Suprapubic skin (tissue), 4 donors: ENCODE measurements at places on chromosomes 5 and 9. TPM values are rescaled to one million over a fixed set of nuclear protein-coding genes. Genes with fewer than 3 reads are reported as not detected.

DNA sequence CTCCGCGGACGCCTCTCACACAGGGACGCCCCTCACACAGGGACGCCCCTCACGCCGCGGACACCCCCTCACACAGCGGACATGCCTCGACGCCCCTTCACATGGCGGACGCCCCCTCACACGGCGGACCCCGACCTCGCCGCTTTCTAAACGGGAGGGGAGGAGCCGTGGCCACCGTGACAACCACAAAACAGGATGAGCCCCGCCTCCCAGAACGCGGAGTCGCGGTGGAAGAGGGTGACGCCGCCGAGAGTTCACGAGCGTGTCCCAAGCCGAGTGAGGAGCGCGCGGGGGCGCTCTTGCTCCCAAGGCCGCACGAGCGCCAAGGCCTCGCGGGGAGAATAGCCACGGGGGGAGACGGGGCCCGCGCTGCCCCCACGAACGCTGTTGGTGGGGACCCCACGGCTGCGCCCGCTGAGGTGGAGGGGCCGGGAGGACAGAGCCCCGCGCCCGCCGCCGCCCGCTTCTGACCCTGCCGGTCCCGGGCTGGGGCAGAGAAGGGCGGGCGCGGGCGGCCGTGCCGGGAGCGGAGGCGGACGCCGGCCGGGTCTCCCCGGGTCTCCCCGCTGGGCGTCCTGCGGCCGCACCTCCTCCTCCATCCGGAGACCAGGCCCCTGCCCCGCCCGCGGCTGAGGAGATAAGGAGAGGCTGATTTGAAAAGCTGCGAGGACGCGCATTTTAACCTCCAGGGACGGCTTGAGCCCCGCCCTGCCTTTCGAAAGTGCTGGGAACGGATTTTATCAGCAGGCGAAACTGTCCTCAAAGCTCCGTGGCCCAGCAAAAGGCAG lies 3.9 kb upstream of the NKD2 start:
- peak; percentile 90 for DNase-seq

DNA sequence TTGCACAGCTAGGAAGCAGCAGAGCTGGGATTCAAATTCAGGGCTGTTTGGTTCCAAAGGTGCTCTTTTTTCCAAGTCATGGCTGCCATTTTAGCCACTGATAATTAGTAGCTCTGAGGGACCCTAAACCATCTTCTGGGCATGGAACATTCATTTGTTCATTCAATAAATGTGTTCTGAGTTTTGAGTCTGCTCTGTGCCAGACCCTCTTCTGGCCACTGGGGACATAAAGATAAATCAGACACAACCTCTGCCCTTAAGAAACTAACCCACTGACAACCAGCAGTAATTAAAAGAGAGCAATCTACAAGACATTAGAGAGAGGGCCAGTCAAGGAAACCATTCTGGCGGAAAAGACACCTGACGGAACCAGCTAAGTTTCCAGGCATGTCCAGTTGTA lies 2.0 kb upstream of the CPEB4 start:
- DNase-seq = no peak

- DNase-seq = no peak
Measured at GRCh38 chr9:13845460-13845859, 468.5 kb downstream of the NFIB start.

GRCh38 chr5:146341854-146342253 lies 3.2 kb downstream of the POU4F3 start:
- no peak for DNase-seq

- peak; percentile 69 for DNase-seq
Measured at GRCh38 chr9:97501177-97501971, at the start of gene TMOD1. Gene TMOD1, plus strand, starts transcription at chr9:97501666. Its CDS starts 22,523 bp downstream, at chr9:97524189.

DNA sequence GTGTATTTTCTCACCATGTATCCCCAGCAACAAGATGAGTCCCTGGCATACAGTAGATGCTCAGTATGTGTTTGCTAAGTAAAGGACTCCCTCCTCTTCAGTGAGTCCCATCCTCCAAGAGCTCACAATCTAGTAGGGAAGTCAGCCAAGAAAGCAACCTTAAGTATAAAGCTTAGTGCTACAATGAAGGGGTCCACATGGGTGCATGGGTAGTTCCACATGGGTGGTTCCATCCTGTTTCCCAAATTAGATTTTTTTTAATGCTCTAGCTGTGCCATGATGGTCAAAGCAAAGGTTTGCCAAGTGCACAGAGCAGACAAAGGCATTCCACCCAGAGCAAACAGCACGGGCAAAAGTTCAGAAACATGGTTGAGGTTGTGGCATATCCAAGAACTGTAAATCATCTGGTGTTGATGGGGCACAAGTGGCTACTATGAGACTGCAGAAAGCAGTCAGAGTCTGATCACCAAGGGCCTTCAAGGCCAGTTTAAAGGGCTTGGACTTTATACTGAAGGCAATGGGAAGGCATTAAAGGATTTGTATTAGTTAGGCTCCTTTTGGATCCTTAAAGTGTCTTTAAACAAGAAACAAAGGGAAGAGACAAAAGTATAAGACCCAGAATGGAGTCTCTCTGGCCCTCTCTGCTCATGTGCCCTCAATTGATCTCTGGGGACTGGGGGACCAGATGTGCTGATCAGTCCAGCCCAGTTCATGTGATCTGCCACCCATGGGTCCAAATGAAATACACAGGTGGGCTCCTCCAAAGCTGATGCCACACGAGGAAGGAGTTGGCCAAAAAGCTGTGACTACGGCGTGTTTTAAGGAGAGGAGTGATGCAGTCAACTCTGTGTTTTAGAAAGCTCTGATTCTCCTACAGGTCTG lies 9.0 kb upstream of the CPLX2 start:
- DNase-seq = no peak

GRCh38 chr5:38039091-38039490 lies 199.2 kb upstream of the GDNF start:
- DNase-seq = no peak

DNA sequence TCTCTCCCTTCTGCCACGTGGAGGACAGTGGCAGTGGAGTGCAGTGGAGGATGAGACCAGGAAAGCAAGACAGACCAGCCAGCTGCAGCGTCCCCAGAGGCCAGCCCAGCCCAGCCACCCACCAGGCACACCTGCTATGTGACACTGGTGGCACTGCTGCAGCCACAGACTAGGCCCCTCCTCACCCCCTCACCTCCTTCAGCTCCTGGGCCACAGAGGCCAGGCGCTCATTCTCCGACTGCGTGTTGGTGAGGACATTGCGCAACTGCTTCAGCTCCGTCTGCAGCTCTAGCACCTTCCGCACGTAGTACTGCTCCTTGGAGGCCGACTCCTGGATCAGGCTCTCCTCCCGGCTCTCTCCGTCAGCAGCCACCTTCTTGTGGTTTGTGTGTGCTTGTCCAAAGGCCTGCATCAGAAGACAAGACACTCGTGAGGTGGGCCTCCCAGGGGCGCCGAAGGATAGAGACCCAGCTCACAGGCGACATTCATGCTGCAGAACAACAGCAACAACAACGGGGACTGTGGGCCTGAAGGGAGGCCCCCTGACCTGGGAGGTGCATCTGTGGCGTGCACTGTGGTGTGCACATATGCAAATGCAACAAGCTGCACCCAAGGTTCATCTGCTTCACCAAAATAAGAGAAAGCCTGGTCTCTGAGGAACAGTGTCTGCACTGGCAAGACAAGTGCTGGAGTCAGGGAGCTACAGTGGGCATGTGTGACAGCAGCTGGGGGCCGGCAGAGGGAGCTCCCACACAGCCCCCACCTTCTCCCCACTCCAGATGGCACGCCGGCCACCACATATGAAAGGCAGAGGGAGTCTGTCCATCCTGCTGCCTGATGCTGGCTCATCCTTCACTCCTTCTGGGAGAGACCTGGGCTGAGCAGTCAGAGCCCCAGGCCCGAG lies 35.5 kb downstream of the BICD2 start:
- no peak for DNase-seq

DNA sequence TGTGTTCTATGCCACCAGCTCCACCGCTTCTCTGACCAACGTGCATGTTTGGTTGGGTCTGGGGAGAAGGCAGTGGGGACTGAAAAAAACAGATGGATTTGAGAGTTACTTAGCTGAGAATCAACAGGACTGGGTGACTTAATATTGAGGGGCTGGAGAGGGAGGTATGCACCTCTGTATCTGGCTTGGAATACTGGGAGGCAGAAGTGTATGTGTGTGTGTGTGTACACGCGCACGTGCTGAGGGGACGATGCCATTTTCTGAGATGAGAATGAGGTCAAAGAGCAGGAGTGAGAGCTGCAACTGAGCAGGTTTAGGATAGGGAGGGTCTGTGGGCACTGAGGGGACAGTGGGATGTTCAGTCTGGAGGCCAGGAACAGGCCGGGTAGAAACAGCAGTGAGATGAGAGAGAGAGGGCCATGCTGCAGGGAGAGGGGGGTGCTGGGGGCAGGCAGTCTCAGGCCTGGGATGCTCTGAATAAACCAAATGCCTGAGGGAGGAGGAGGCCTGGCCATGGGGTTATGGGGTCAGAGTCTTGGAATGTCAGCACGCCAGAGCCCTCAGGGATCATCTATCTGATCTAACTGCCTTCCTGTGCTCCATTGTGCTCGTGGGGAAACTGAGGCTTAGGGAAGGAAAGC lies 14.0 kb downstream of the PDGFRB start:
- no peak for DNase-seq

GABRP gene
- 8.0 TPM for total RNA-seq

APBA1 gene
- 12.3 TPM for total RNA-seq

SMIM32 gene
- total RNA-seq = not detected

LRRC70 gene
- total RNA-seq = 1.8 TPM

RAPGEF6 gene
- total RNA-seq = 19.7 TPM
